ENCODE measurements at places on chromosomes 2 and 18.

- no peak for DNase-seq
These were observed 67.3 kb upstream of the RMDN2 start for GRCh38 chr2:37857575-37858399.

- DNase-seq = no peak
These were observed 18.4 kb downstream of the SH2D6 start for GRCh38 chr2:85436836-85437487.

DNA sequence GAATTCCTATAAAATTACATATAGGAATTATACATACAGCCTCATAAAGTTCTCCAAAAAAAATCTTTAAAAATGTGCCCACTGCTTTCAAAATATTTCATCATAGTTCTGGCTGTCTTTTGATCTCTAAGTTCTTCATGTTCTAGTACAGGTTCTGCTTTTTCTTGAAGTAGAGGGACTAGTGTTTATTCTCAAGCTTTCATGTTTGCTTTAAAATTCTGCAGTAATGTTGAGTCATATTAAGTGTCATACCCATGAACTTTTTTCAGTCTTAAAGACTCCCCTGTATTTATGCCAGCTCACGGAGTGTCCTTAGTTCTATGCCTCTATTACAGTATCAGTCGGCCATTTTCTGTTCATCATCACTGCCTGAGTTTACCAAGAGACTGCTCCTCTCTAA lies 54.8 kb upstream of the CCDC141 start:
- no peak for DNase-seq

DNA sequence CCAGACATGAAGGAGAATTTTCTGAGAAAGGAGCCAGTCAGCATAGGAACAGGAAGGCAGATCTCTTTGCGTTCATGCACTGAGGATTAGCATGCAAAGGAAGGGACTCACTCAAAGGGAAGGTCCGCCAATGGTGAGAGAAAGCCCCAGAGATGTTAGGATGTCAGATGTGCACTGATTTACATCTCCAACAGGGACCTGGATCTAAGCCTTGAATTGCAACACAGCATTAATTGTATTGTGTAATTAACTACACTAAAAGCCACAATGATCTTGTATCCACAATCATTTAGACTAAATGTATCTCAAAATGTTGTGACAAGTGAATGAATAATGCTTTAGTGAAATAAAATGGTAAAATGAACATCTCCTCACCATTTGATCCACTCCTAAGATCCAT lies 4.2 kb downstream of the SERPINB5 start:
- DNase-seq = no peak

DNA sequence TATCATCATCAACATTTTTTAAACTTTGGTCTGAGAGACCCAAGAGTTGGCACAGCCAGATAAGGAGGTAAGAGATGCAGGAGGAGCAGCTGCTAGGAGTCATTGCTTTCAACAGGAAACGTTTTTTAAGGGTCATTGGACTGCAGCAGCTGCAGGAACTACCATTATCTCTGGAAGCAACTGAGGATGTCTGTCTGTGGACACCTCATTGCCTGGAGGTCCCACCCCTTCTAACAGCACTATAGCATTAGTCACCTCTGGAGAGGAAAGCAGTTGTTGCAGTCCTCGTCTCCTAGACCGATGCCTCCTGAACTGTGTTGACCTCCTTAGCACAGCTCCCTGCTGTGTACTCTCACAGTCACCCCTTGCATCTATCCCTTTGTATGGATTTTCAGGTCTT lies 21.5 kb upstream of the FSHR start:
- no peak for DNase-seq

DNA sequence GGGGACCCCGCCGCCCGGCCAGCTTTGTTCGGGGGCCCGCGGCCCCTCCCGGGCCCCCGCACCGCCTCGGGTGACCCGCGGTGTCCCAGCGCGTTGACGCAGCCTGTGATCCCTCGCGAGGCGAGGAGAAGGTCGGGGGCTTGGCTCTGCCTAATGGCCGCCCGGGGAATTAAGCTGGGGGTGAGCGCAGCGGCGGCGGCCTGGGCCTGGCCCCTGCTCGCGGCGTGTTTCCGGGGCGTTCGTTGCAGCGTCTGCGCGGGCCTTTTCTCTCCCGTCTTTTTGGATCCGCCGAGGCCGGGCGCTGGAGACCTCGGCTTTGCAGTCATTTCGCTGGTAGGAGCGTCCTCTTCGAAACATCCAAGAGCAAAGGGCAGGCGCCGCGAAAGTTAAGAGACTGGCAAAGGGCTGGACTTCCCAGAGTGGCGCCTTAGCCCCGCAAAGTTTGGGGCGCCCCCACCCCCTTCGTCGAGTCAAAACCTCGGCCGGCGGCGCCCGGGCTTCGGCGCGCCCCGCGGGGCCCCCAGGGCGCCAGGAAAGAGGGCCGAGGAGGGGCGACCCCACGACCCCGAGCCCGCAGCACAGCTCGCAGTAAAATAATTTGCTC lies 1.3 kb downstream of the SALL3 start:
- no peak for DNase-seq

DNA sequence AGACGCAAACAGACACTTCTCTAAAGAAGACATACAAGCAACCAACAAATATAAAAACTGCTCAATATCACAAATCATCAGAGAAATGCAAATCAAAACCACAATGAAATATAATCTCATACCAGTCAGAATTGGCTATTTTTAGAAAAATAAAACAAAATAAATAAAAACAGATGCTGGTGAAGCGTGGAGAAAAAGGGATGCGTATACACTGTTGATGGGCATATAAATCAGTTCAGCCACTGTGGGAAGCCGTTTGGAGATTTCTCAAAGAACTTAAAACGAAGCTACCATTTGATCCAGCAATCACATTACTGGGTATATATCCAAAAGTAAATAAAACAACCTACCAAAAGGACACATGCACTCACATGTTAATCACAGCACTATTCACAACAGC lies 206.2 kb downstream of the HNMT start:
- DNase-seq = no peak

DNA sequence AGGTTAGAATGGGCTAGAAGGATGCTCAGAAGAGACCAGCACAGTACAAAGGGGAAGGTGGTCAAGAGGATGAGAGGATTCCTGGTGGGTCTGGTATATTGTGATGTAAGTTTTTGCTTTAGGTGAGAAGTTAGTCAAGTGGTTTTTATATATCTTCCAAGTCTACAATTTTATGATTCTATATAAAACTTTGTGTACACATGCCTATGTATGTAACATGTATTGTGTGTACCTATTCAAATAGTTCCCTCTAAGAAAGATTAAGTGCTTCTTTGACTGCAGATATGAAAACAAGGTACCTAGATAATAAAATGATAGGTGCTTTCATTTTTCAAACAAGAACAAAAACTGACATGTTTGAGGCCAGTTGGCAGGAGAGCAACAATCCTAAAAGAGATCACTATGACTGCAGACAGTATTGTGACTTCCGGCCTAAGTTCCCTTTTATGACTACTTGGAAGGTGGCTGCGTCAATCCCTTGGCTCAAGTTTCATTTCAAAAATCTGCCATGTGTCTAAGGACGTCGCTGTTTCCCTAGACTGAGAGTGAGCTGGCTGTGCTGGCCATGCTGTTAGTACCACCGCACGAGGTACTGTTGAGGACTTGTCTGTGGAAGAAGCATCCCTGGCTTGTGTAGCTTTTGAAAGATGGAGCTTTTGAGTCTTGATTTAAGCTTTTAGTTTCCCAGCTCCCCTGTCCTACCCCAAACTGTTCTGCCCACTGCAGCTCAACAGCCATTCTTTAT lies 123.1 kb downstream of the PRPF40A start:
- no peak for DNase-seq

DNA sequence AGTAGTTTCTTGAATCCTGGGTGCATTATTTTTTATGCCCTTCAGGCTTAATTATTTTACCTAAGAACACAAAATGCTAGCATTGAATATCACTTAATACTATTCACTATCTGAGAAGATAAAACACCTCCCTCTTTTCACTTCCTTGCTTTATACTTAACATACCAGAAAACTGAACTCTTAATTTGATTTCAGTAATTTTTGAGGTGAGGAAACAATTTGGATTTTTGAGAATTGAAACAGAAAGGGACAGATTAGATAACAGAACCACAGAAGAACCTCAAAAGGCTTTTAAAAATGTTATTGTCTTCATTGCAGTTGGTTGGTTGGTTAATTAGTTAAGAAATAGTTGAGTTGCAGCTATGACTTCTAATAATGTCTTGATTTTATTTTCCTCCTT lies 69.5 kb downstream of the GPD2 start:
- no peak for DNase-seq

DNA sequence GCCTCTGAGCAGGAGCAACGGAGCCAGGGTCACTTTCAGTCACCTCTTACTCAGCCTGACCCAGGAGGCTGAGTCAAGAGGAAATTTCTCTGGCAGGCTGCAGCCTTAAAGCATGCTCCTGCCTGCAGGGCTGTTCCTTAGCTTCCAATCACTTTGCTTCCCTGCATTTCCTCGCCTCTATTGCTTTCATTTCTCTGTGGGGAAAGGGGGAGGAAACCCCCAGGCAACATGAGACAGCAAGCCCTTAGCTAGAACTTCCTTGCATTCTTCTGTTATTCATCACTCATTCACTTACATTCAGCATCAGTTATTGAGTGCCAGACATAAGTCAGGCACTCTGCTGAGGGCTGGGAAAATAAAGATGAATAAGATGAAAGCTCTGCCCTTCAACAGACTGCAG lies 13.0 kb downstream of the XDH start:
- no peak for DNase-seq

- DNase-seq = no peak
These were observed 31.9 kb upstream of the TGIF1 start for GRCh38 chr18:3418083-3418482.

GRCh38 chr2:142967060-142967459 lies 89.6 kb downstream of the KYNU start:
- DNase-seq = no peak

GRCh38 chr2:113240150-113240914 lies 38.4 kb downstream of the PAX8 start:
- DNase-seq = no peak

DNA sequence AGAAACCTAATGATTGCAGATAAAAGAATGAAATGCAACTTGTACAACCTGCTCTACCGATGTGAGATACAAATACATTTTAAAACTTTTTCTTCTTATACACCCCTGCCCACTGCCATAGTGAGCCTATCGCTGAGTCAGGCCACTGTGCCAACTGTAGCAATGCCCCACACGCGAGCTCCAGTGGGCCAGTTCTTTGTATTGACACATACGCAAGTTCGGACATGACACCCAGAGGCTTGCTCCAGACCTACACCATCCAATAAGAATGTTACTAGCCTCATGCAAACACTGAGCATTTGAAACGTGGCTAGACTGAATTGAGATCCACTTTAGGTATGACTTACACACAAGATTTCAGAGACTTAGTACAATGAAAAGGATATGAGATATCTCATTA lies 340.1 kb downstream of the ARHGAP15 start:
- DNase-seq = no peak

- DNase-seq = no peak
These were observed 147.0 kb downstream of the NEDD4L start for GRCh38 chr18:58190842-58191530.

DNA sequence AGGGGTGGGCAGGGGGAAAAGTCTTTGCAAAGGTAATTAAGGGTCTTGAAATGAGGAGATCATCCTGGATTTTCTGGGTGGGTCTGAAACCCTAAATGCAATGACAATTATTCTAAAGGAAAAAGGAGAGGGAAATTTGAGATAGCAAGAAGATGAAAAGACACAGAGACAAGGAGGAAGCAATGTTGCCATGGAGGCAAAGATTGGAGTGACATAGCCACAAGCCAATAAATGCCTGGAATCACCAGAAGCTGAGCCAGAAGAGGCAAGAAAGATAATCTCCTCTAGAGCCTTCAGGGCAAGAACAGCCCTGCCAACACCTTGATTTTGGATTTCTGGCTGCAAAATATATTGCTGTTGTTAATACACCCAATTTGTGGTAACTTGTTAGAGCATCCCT lies 1246.3 kb upstream of the PIK3C3 start:
- DNase-seq = no peak

DNA sequence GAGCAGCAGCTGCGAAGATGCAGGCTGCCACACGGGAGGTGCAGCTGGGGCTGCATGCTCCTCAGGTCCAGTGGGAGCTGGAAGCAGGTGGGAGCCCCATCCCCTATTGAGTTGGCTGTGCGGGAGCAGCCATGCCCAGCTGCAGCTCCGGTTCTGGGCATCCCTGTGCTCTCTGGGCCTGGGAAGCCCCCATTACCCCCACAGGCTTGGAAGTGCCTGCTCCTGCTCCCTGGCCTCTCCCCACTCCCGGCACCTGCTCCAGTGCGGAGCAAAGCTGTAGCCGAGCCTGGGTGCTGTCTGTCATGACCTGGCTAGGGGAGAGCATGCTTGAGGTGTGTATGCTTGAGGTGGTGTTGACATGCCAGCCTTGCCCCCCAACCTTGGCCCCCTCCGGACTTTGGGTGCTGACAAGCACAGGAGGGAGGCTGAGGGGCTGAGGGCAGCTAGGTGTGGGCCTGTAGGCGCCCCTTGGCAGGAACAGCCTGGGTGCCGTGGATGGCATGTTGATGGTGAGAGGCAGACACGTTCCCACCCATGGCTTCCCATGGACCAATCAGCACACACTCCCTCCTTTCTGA lies 21.5 kb downstream of the ANKRD29 start:
- DNase-seq = no peak

DNA sequence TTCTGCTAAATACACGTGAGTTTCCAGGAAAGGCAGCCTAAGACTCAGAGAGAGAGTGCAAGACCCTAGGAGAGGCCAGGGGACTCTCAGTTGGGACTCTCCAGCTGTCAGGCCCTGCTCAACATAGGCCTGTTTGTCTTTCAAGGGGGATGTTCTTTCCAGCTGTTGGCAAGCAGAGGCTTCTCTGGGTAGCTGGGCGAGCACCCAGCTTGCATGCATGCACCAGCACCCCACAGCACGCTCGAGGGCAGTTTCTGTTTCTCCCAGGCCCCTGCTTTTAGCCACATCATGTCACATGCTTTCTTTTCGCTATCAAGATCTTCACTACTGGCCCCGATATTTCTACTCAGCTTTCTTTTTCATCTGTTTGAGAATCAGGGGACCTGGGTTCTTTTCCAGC lies 479.3 kb upstream of the HS6ST1 start:
- no peak for DNase-seq

GRCh38 chr2:165877565-165878550 lies 75.7 kb downstream of the TTC21B start:
- no peak for DNase-seq

DNA sequence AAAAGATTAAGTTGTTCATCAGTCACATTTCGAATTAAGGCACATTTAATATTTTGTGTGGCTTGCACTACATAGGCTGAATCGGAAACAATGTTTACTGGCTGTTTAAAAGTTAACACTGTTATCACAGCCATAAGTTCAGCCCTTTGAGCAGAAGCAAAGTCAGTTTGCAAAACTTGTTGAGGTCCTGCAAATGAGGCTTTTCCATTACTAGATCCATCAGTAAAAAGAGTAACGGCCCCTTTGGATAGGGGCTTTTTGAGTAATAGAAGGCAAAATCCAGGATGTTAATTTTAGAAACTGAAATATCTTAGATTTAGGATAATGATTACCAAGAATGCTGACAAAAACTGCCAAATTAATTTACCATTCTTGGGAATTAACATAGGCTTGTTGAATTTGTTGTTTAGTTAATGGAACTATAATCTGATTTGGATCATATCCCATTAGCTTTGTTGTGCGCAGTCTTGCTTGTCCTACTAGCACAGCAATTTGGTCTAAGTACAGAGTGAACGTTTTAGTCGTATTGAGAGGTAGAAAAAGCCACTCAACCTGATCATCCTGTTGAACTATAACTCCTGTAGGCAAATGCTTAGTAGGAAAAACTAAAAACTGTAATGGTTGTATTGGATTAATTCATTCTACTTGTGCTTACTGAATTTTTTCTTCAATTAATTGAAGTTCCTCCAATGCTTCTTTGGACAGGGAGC lies 13.9 kb upstream of the SUCLG1 start:
- DNase-seq = no peak

All from stimulated activated CD4-positive, alpha-beta T cell treated with anti-CD3 and anti-CD28 coated beads, Interleukin-4, amount 100 ng/mL, for 24 hours (primary cell).